ENCODE measurements at places on chromosomes 13 and 19.

DNA sequence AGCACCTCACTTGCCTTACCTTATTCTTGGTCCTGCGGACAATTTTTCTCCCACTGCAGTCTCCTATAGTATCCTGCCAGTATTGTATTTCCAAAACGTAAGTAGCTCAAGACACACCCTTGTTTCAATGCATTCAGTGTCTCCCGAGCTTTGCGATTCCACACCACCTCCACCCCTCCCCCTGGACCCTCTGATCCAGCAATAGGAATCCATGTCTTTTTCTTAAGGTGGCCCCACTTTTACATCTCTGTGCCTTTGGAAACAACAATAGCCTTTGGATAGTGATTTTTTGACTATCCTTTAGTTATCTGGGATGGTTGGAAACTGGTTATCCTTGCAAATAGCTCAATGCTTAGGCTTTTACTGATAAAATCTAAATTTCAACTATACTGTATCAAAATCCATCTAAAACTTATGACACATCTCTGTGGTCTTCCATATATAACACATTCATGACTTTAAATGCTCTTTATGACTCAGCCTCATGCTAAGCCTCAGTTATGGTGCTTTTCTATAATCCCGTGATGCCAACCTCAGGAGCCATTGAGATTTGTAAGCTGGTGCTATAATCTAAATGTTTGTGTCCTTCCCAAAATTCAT, 27.1 kb downstream of the FAM216B start:
- DNase-seq: no peak

- no peak for DNase-seq
These were observed 33.3 kb downstream of the IGFL2 start for GRCh38 chr19:46181388-46181779.

- DNase-seq: no peak
These were observed 61.3 kb downstream of the CELF5 start for GRCh38 chr19:3285647-3286176.

- DNase-seq: no peak
These were observed 644.4 kb downstream of the PCDH9 start for GRCh38 chr13:66585669-66586203.

GRCh38 chr13:99657848-99658260, 156.6 kb downstream of the TM9SF2 start:
- DNase-seq: no peak

DNA sequence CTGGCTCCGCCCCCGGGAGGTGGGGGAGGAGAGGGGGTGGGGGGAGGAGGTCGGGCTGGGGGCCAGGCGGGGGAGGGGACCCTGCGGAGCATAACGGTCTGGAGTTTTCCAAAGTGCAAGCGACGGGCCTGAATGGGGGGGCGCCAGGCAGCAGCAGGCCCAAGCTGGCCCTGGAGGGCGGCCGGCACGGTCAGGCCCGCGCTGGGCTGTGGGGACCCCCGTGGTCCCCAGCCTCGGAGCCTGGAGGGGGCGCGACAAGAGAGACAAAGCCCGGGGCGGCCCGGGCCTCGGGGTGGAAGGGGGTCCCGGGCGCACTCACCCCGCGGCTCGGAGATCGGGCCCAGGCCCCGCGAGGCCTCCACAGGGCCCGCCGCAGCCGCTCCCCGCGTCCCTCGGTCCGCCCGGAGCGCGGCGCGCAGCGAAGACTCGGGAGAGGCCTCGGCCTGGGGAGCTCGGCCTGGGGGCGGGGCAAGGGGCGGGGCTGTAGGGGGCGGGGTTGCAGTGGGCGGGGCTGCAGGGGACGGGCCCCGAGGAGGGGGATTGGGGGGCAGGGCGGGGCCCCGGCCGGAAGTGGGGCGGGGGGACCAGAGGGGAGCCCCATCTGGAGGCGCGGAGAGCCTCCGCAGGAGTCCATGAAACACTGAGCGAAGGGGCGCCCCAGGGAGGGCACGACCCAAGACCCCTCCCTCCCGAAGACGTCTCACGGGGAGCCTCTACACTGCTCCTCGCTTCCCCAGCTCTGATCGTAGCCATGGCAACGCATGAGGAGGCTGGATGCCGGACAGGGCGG, 47.6 kb downstream of the PTPRS start:
- peak; percentile 39 for DNase-seq

DNA sequence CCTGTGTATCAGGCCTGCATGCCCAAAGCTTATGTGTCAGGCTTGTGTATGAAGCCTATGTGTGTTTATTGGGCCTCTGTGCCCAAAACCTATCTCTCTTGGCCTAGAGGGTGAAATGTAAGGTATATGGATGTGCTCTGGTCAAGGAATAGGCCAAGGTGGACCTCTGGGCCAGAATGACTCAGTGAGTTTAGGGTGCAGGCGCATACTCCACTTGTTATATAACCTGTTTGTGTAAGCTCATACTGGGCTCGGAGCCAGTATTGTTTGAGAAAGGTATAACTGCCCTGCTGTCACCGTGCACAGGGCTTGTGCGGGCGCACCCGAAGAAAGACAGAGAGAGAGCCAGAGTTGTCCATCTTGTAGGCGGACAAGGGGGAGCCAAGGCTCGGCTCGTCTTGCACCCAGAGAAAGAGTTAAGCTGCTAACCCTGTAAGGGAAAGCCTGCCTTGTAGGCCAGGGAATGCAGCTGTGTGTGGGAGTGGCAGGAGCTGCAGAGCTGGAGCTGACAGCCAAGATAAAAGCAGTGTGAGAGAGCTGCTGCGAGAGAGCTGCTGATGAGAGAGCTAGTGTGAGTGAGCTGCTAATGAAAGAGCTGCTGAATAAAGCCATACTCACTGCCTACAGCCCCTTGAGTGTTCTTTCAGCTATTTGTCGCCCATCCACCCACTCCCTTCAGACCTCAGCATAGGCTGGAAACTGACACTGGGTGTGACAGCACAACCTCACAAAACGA, 43.4 kb upstream of the N4BP2L1 start:
- DNase-seq: no peak

GRCh38 chr19:15976836-15977689, 28.3 kb downstream of the OR10H4 start:
- no peak for DNase-seq

DNA sequence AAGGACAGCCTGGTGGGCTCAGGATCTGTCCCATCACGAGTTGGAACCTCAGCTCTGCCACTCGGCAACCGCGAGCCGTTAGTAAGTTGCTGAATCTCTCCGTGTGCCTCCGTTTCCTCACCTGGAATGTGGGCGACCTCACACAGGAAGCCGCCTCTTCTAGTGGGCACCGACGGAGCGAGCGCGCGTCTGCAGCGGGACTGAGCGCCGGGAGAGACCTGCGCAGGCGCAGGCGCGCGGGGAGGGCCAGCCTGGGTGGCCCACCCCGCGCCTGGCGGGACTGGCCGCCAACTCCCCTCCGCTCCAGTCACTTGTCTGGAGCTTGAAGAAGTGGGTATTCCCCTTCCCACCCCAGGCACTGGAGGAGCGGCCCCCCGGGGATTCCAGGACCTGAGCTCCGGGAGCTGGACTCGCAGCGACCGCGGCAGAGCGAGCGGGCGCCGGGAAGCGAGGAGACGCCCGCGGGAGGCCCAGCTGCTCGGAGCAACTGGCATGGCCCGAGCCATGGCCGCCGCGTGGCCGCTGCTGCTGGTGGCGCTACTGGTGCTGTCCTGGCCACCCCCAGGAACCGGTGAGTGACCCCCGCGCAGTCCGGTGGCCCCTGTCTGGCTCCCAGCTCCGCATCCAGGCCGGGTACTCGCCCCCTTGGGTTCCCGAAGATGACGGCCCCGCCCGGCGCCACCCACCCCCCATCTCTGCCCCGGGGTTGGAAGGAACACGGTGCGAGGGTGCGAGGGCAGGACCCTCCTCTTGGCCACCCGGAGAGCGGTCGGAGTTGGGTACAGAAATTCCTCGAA, at the start of gene PVR:
TSS of gene PVR (plus strand) at position 306 of the 797 bp plus-strand sequence. CDS start at position 493, 187 bp downstream.
- no peak for DNase-seq

- DNase-seq: no peak
These were observed 1.3 kb downstream of the RFX1 start for GRCh38 chr19:14004619-14005348.

DNA sequence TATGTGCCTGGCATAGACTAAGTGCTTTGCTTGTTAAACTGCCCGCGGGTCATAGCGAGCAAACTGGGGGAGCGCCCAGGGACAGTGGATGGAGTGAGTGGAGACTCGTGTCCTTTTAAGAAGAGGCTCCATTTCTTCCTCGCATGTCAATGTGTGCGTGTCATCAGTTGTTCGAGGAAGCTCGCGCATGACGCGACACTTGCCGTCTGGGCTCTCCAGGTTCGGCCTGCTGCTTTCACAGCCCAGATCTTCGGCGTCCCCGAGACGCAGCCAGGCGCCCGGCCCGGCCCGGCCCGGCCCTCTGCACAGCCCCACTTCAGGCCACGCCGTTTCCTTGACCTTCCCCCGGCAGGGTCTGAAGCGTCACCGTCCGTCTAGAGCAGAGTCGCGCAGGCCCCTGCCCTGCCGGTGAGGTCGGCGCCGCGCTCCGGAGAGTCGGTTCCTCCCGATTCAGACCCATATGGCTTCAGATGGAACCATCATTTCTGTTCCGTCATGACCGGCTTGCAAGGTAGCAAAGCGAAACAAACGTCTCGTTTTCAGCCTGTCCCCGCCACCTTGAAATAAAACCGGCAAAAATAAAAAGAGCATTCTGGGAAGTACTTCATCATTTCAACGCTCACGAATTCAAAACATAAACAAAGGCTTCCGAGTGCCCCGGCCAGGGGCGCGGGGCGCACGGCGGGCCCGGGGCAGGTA, 599 bp upstream of the ARHGEF7 start:
- no peak for DNase-seq

GRCh38 chr13:72061613-72062012, 194.6 kb upstream of the DACH1 start:
- no peak for DNase-seq

GRCh38 chr19:48629297-48629598, 7.9 kb downstream of the DBP start:
- DNase-seq: no peak

- no peak for DNase-seq
These were observed 312.8 kb upstream of the PCDH20 start for GRCh38 chr13:61728471-61728870.

DNA sequence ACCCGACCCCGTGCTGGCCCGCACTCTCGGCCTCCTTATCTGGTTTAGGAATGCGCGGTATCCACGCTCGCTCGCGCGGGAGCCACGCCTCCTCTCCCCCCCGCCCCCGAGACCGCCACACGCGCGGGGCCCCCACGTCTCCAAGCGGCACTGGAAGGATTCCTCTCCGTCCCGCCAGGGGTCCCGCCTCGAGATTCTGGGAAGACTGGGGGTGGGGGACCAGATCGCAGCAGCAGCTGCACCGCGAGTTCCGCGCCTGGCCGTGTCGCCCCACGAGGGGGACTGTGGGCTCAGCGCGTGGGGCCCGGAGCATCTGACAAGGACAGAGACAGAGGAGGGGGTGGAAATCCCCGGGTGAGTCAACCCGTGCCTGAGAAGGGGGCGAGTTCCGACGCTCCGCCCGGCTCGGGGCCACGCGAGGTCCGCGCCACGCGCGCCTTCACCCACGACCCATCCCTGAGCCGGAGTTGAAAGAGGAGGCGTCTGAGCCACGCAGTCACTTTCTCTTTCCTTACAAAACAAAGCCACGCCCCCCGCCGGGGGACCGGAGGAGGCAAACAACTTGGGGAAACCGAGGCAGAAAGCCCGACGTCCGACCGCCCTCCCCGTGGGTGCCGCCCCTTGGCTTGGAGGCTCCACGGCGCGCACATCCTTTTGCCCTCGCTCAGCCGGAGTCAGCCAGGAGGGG, 814 bp downstream of the S1PR2 start:
- peak; percentile 43 for DNase-seq
